ENCODE measurements at places on chromosomes 4 and X. TPM values are rescaled to one million over a fixed set of nuclear protein-coding genes. Genes with fewer than 3 reads are reported as not detected.

- H3K4me3 ChIP-seq: no peak overlapping the region
- no peaks in the 10 kb centered on the region for H3K27me3 ChIP-seq
- peaks cover 44% of the 10 kb centered on the region for H3K4me1 ChIP-seq
- DNase-seq: no peak
- peaks cover 37% of the 10 kb centered on the region for H3K36me3 ChIP-seq
These were observed 2.9 kb upstream of the SEPSECS start for GRCh38 chr4:25163196-25163595.

GRCh38 chr4:41185614-41186592 is 28.4 kb downstream of the APBB2 start:
- no peak overlapping the region for H3K27ac ChIP-seq
- DNase-seq: no peak
- H3K36me3 ChIP-seq: no peaks in the 10 kb centered on the region
- H3K4me1 ChIP-seq: no peaks in the 10 kb centered on the region

DNA sequence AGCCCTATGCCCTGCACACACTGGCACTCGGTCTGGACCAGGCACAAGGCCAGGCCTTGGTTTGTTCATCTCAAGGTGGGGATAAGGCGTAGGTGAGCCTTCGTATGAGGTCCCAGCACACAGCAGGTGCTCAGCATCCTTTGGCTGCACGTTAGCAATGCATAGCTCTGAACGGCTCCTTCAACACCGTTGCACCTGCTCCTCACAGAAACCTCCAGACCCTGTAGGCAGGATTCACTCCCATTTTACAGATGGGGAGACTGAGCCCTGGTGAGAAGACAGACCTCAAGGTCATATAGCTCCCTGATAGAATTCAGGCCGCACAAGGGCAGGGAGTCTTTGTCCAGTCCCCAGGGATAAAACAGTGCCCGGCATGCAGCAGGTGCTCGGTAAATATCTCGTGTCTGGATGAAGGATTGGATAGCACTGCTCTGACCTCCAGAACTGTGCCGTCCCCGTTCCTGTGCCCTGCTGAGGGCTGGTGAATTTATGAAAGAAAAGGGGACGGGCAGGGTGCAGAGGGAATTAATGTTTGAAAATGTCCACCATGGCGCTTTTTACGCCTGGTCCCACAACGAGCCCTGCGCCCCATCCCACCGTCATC is 2.4 kb downstream of the PPP2R2C start:
- peaks cover 6% of the 10 kb centered on the region for H3K4me1 ChIP-seq
- H3K27ac ChIP-seq: no peak overlapping the region
- DNase-seq: peak; percentile 3
- no peaks in the 10 kb centered on the region for H3K36me3 ChIP-seq
- peaks cover 48% of the 10 kb centered on the region for H3K27me3 ChIP-seq
- no peak overlapping the region for H3K4me3 ChIP-seq

DNA sequence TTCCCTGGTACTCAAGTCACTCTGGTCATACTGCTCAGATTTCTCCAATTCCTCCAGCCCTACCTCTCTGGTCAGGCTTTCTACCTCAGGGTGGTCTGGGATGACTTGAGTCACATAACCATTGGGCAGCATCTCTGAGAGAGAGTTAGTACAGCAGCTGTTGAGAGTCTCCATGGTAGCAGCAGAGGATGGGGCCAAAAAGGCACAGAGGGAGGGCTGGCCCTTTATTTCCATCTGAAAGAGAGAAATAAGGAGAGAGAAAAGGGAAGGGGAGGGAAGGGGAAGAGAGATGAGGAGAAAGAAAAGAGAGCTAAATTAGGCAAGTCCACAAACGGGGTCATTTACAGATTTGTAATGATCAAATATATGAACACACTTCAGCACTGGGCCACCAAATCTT is 149.1 kb upstream of the ARHGEF9 start:
- no peak overlapping the region for H3K27ac ChIP-seq
- no peak for DNase-seq
- H3K36me3 ChIP-seq: no peaks in the 10 kb centered on the region
- H3K4me1 ChIP-seq: no peaks in the 10 kb centered on the region

DNA sequence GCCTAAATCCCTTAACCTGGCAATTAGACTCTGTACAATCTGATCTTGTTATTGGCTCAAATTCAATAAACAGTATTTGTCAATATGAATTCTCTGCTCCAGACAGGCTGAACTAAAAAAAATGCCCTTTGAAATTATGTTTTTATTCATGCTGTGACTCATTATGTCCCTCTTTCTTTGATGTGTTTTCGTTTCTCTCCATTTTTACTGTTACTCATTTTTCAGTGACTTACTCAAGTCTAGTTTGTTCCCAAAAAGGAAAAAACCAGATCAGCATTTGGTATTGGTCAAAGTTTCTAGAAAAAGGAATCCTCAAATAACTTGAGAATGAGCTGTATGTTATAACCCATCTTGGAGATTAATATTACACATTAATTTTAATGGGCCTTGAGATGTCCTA is 40.4 kb downstream of the UNC5C start:
- H3K36me3 ChIP-seq: no peaks in the 10 kb centered on the region
- H3K4me3 ChIP-seq: no peak overlapping the region
- H3K27me3 ChIP-seq: peaks cover 4% of the 10 kb centered on the region
- no peak for DNase-seq
- H3K27ac ChIP-seq: no peak overlapping the region
- H3K4me1 ChIP-seq: no peaks in the 10 kb centered on the region

DNA sequence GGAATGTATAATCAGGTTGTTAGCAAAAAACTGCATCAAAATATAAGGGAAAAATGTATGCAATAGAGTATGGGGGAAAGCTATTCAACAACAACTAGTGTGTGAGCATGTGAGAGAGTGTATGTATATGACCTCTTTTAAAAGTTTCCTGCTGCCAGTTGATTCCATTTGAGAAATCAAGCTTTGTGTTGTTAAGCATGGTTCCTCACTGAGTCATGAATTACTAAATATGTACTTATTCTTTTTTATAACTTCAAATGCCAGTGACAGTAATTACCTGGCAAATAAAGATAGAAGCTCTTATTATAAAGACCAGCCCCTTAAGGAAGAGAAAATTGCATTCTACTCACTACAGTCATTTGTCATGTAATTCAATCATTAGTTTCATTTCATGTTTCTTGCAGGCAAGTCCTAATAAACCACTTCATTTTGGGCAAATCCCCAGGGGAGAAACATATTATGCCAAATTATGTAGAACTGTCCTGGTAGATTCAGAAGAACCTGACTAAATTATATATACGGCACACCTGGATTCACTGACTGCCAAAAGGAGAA is 19.2 kb downstream of the RASGEF1B start:
- H3K36me3 ChIP-seq: peaks cover 23% of the 10 kb centered on the region
- H3K27me3 ChIP-seq: no peaks in the 10 kb centered on the region
- no peak overlapping the region for H3K4me3 ChIP-seq
- peaks cover 16% of the 10 kb centered on the region for H3K4me1 ChIP-seq
- no peak for DNase-seq

GRCh38 chr4:127849505-127850234 is 31.0 kb upstream of the PLK4 start:
- peaks cover 17% of the 10 kb centered on the region for H3K36me3 ChIP-seq
- no peak overlapping the region for H3K4me3 ChIP-seq
- H3K27ac ChIP-seq: no peak overlapping the region
- no peaks in the 10 kb centered on the region for H3K4me1 ChIP-seq

DNA sequence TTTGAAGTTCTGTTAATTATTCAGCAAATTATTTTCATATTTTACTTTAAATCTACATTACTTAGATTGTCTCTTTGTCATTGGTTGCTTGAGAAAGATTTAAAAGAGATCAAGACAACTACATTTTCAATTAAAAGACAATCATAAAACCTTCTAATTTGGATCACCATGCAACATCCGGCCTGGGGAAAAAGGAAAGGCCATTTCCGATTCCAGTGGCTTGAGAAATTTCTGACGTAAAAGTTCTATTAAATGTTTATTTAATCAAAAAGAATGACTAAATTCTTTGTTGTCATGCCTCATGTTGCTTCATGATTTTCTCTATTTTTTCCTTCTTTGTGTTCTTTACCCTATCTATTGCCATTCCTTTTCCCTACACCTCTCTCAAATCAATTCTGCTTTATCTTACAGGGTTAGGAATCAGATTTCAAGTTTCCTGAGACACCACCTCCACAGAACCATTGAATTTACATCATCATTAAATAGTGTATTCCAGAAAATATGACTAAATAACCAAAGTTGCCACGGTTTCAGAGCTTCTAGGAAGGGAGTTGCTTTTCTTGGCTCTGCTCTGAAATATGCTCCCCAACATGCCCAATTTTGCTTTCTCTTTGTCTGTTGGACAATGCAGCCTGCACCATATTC is 124.6 kb upstream of the ACSL4 start:
- H3K4me1 ChIP-seq: peaks cover 7% of the 10 kb centered on the region
- no peak overlapping the region for H3K27ac ChIP-seq
- H3K36me3 ChIP-seq: no peaks in the 10 kb centered on the region
- no peak for DNase-seq
- peaks cover 2% of the 10 kb centered on the region for H3K27me3 ChIP-seq

DNA sequence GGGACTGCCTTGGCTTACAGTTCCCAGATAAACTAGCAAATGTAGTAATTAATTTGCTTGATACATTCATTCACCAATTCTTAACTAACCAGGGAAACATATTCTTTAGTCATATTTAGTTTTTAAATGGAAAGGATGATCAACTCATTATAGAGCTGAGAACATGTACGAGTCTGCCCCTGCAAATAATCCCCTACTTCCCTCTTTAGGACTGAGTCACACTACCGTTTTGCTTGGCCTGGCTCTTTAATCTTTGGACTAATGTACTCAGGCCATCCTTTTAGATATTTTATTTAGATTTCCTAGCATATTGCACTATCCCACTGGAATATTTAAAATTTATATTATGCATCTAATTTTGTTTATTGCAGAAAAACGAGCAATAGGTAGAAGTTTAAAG is 105.5 kb upstream of the LCORL start:
- H3K27me3 ChIP-seq: peaks cover 13% of the 10 kb centered on the region
- no peak for DNase-seq
- H3K36me3 ChIP-seq: no peaks in the 10 kb centered on the region
- H3K27ac ChIP-seq: no peak overlapping the region
- no peak overlapping the region for H3K4me3 ChIP-seq

GRCh38 chr4:78749258-78749971 is 26.7 kb upstream of the BMP2K start:
- H3K27ac ChIP-seq: no peak overlapping the region
- no peaks in the 10 kb centered on the region for H3K4me1 ChIP-seq
- no peak for DNase-seq
- no peak overlapping the region for H3K4me3 ChIP-seq

GUCY1A1 gene
- not detected for total RNA-seq
